T follicular helper cell (primary cell): ENCODE measurements at places on chromosomes 5 and 9.

DNA sequence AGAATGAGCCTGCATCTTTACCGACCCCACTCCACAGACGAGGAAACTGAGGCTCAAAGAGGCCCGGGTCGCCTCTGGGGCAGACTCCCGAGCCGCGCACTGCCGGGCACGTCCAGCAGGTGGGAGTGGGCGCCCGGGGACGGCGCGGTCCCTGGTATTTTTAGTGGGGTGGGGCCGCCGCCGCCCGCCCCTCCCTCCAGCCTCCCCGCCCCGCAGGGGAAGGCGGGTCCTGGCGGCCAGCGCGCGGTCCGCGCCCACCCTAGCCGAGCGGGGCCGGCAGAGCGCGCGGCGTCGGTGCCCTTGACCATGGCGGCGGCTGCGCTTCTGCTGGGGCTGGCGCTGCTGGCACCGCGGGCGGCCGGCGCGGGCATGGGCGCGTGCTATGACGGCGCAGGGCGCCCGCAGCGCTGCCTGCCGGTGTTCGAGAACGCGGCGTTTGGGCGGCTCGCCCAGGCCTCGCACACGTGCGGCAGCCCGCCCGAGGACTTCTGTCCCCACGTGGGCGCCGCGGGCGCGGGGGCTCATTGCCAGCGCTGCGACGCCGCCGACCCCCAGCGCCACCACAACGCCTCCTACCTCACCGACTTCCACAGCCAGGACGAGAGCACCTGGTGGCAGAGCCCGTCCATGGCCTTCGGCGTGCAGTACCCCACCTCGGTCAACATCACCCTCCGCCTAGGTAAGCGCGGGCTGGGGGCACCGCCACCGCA is at the start of gene LAMC3:
TSS of gene LAMC3 (plus strand) at position 266 of the 710 bp plus-strand sequence. CDS start at position 307, 41 bp downstream.
- no peak for DNase-seq

DNA sequence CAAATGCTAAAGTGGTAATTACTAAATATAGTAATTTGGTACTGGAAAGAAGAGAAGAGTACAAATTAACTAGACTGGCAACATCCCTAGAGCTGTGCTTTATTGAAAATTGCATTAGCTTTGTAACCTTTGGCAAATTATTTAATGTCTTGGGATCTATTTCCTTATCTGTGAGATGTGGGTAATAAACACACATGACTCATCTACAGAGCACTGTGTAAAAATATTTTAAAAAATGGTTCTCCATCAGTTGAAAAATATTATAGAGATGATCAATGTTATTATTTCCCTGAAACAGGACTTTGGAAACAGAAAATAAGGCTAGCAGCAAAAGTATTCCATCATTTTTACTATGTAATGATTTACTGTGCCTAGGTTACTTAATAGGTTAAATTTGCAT is 1698.8 kb upstream of the CDH9 start:
- DNase-seq: no peak

- no peak for DNase-seq
These were observed 101.9 kb downstream of the MTRR start for GRCh38 chr5:7970816-7971215.

DNA sequence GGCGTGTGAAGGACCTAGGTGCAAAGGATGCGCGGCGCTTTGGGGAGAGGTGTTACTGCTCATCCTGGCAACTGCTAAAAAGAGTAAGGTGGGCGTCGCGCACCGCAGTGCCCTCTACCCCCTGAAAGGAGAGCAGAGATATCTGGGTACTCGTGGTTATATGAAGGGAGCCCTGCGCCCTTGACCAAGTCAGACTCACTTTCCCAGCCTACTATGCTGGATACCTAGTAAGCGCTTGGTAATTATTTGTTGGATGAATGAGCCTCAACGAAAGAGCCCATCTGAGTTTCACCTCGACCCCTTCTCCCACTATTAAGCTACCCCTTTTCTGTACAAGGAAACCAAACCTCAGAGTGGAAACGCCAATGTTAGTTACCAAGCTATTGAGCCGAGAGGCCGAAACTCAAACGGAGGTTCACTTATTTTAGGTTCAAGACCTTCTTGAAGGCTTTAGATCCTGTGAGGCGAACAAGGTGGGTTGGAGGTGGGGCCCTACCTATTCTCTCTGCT is 8.0 kb downstream of the LHX6 start:
- DNase-seq: no peak

GRCh38 chr5:42242210-42242609 is 181.0 kb upstream of the GHR start:
- no peak for DNase-seq

- DNase-seq: no peak
These were observed 1.5 kb upstream of the SEMA5A start for GRCh38 chr5:9547122-9547947.
